T-helper 22 cell (primary cell): ENCODE measurements at places on chromosomes 1 and 21.

GRCh38 chr21:45970674-45971615, 10.6 kb upstream of the COL6A1 start:
- DNase-seq = no peak

DNA sequence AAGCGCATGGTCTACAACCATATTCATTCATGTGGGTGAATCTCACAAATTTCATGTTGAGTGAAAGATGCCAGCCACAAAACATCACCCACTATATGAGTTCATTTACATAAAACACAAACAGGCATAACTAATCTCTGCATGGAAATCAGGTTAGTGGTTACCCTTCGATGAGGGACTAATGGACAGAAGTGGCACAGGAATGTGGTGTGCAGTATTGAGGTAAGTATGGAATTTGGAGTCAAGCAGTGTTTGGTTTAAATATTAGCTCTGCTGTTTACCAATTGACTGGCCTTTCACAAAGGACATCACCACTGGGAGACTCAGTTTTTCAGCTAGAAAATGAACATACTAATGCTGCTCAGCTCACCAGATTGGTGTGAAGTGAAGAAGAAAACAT, 24.2 kb downstream of the CCDC185 start:
- no peak for DNase-seq

GRCh38 chr1:240914506-240914905, 302.6 kb upstream of the GREM2 start:
- no peak for DNase-seq

- DNase-seq = no peak
Observed at GRCh38 chr1:182484531-182485257, 34.7 kb downstream of the RGSL1 start.

GRCh38 chr1:245377854-245378253, 223.1 kb downstream of the KIF26B start:
- DNase-seq = no peak

GRCh38 chr1:180117764-180118116, 36.9 kb upstream of the QSOX1 start:
- DNase-seq = no peak

- DNase-seq = no peak
Observed at GRCh38 chr1:39081271-39082009, 55.3 kb downstream of the NDUFS5 start.
